ENCODE measurements at places on chromosomes 4 and X.
A peak's percentile ranks its signal among the peaks of the same experiment; 100 is the strongest.

DNA sequence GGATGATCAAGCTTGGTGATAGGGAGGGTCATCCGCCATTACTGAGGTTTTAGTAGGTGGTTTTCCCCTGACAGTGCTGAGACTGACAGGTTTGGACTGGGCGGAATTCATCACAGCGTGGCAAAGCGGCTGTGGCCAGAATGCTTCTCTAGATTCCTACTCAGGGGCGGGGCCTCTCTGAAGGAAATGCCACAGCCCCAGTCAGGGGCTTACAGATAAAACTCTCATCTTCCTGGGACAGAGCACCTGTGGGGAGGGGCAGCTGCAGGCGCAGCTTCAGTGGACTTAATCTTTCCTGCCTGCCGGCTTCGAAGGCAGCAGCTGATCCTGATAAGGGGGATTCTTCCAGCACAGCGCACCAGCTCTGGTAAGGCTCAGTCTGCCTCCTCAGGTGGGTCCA is 316.7 kb downstream of the RPA4 start:
- no peaks in the 10 kb centered on the region for H3K4me1 ChIP-seq
- no peaks in the 10 kb centered on the region for H3K36me3 ChIP-seq
- H3K27me3 ChIP-seq = no peaks in the 10 kb centered on the region

GRCh38 chr4:169315530-169316343 is 45.0 kb upstream of the SH3RF1 start:
- H3K4me1 ChIP-seq = no peaks in the 10 kb centered on the region
- no peaks in the 10 kb centered on the region for H3K27me3 ChIP-seq
- no peak overlapping the region for H3K4me3 ChIP-seq
- H3K36me3 ChIP-seq = no peaks in the 10 kb centered on the region
- peak; percentile 64 for DNase-seq

GRCh38 chrX:10358958-10359357 is 202.2 kb downstream of the CLCN4 start:
- DNase-seq = no peak
- H3K4me1 ChIP-seq = no peaks in the 10 kb centered on the region
- H3K4me3 ChIP-seq = no peak overlapping the region
- no peak overlapping the region for H3K27ac ChIP-seq

- H3K4me1 ChIP-seq = peaks cover 2% of the 10 kb centered on the region
- peak; percentile 13 for DNase-seq
- no peak overlapping the region for H3K27ac ChIP-seq
- no peaks in the 10 kb centered on the region for H3K36me3 ChIP-seq
- peaks cover 13% of the 10 kb centered on the region for H3K27me3 ChIP-seq
- no peak overlapping the region for H3K4me3 ChIP-seq
These were observed 1.3 kb upstream of the TET2 start for GRCh38 chr4:105145156-105145902.

GRCh38 chr4:5927747-5928146 is 34.9 kb upstream of the CRMP1 start:
- H3K27ac ChIP-seq = no peak overlapping the region
- no peaks in the 10 kb centered on the region for H3K4me1 ChIP-seq
- no peaks in the 10 kb centered on the region for H3K36me3 ChIP-seq
- H3K27me3 ChIP-seq = no peaks in the 10 kb centered on the region
- no peak overlapping the region for H3K4me3 ChIP-seq

DNA sequence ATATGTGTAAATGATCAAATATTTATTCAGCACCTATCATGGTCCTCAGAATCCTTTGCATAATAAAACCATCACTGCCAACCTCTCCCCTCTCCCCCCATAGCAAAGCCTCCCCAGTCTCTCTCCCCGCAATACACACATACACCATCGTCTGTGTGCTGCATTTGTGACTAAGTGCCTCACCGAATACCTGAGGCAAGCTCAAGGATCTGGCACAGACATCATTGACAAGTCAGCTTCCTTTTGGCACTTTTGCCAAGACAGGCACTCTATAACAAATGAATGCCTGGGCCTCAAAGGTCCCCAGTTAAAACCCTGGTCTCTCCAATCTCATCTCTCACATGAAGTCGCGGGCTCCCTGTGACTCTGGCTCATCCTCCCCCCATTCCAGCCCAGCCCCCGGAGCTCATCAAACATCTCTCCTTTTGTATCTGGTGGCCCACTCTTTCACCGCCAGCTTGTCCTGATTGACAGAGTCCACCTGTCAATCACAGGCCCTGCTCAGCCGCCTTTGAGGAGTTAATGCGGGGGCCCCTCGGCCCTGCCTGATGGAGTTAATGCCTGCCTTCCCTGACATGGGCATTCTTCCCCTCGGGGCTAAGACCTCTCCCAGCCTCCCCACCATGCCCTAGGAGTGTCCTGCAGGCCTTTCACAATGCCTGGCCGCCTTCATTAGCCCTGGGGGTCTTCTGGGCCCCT is 135.8 kb upstream of the ATP6AP2 start:
- H3K36me3 ChIP-seq = no peaks in the 10 kb centered on the region

DNA sequence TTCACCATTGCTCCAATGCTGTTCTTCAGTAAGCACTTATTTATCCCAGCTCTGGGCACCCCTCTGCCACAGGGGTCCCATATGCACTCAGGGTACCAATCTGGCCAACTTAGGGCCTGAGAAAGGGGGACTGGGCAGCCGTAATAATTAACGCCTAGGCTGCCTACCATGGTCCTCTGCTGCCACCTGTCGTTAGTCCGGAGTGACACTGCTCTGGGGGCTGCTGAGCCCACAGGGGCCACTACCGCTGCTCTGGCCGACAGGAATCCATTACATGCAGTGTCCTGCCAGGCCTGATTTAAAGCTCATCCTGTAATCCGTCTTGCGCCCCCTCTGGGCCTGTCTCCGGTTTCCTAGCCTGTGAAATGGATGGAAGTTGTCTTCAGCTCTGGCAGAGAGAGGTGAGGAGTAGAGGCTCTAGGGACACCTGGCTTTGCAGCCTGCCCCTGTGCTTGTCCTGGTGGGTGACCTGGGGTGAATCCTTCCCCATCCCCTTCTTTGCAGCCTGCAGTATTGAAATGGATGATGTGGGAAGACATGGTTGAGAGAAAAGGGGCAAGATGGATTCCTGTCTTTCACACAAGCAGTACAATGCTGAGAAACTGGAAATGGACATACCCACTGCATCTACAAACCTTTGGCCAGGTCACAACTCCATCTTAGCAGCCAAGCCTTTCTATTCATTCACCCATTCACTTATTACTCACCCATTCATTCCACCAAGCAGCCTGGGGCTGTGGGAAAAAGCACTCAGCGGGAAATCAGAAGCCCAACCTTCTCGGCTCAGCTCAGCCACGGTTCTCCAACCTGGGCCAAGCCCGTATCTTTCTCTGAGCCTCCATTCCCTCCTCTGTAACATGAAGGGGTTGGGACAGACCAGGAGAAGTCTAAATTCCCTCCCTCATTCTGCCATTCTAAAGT is 116.3 kb upstream of the NALF2 start:
- no peak overlapping the region for H3K27ac ChIP-seq
- no peaks in the 10 kb centered on the region for H3K36me3 ChIP-seq
- no peaks in the 10 kb centered on the region for H3K27me3 ChIP-seq
- DNase-seq = peak; percentile 93
- no peak overlapping the region for H3K4me3 ChIP-seq
- no peaks in the 10 kb centered on the region for H3K4me1 ChIP-seq

- H3K27ac ChIP-seq = no peak overlapping the region
- no peaks in the 10 kb centered on the region for H3K36me3 ChIP-seq
- no peak overlapping the region for H3K4me3 ChIP-seq
These were observed 1086.2 kb downstream of the STIM2 start for GRCh38 chr4:27946799-27947198.

- no peaks in the 10 kb centered on the region for H3K4me1 ChIP-seq
- no peak overlapping the region for H3K27ac ChIP-seq
- no peaks in the 10 kb centered on the region for H3K36me3 ChIP-seq
- no peaks in the 10 kb centered on the region for H3K27me3 ChIP-seq
These were observed 180.9 kb downstream of the RASL11B start for GRCh38 chr4:53043055-53043454.

GRCh38 chr4:81839347-81840042 is 367.8 kb upstream of the RASGEF1B start:
- H3K4me1 ChIP-seq = no peaks in the 10 kb centered on the region
- no peak for DNase-seq
- H3K27ac ChIP-seq = no peak overlapping the region
- no peak overlapping the region for H3K4me3 ChIP-seq

DNA sequence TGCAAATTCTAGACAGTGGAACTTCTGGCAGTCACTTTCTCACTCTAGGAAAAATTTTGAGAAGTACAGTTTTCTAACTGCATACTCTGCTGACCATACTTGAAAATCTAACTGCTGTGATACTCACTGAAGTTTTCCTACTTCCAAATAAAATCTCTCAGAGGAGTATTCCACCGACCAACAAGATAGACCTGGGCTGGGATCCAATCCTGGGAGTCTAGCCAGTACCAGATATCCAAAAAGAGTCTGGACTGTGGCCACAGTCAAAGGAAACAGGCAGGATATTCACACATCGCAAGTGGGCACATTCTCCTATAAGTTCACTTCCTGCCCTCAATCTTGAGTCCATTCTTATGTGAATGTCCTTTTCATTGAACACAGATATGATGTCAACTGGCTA is 1138.7 kb upstream of the PCDH7 start:
- no peaks in the 10 kb centered on the region for H3K27me3 ChIP-seq
- no peaks in the 10 kb centered on the region for H3K4me1 ChIP-seq
- H3K36me3 ChIP-seq = no peaks in the 10 kb centered on the region
- H3K4me3 ChIP-seq = no peak overlapping the region

DNA sequence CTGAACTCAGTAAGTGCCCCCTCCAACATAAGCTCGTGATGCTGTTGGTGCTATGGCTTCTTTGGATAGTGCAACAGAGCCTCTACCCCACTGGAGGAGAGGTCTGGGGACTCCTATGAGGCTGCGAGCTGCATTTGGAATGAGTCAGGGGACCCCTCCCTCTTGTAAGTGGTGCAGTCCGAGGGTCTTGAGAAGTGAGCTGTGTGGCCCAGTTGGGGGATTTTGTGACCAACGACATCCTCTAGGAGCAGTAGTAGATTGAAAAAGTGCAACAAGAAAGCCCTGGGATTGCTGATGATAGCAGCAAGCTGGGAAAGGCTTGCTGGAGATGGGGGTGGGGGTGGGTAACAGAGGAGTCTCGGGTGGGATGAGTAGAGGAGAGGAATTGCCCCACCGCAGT is 3.1 kb downstream of the FRMPD3 start:
- no peaks in the 10 kb centered on the region for H3K36me3 ChIP-seq
- no peak overlapping the region for H3K4me3 ChIP-seq
- peaks cover 7% of the 10 kb centered on the region for H3K27me3 ChIP-seq
- no peak for DNase-seq

DNA sequence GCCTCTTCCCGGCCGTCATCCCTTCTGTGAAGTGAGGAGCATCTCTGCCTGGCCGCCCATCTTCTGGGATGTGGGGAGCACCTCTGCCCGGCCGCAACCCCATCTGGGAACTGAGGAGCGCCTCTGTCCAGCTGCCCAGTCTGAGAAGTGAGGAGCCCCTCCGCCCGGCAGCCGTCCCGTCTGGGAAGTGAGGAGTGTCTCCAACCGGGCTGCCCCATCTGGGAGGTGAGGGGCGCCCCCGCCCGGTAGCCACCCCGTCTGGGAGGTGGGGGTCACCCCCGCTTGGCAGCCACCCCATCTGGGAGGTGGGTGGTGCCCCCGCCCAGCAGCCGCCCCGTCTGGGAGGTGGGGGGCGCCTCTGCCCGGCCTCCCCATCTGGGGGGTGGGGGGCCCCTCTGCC is 142.3 kb downstream of the LAS1L start:
- H3K27ac ChIP-seq = no peak overlapping the region
- DNase-seq = no peak
- no peaks in the 10 kb centered on the region for H3K36me3 ChIP-seq
- H3K27me3 ChIP-seq = no peaks in the 10 kb centered on the region
- no peak overlapping the region for H3K4me3 ChIP-seq
- H3K4me1 ChIP-seq = no peaks in the 10 kb centered on the region

- H3K27ac ChIP-seq = no peak overlapping the region
- H3K4me1 ChIP-seq = no peaks in the 10 kb centered on the region
- H3K36me3 ChIP-seq = no peaks in the 10 kb centered on the region
- no peak overlapping the region for H3K4me3 ChIP-seq
- no peak for DNase-seq
These were observed 153.3 kb downstream of the TMEM164 start for GRCh38 chrX:110156167-110156754.

DNA sequence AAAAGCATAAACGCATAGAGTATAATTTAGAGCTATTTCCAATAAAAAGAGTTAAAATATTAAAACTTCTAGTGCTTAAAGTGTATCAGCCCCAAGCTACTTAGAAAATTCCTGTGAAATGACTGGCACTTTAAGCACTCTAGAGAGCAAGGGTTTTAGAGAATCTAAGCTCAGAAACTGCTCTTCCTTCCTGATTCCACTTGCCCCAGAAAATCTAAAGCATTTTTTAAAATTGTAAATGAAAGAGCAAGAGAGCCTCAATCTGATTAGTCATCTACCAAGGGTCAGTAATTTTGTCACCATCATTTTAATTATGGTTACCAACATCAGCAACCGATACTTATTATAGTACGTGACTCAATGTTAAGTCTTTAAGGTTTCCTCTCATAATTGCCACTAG is 25.0 kb downstream of the CTPS2 start:
- H3K27me3 ChIP-seq = no peaks in the 10 kb centered on the region
- no peak overlapping the region for H3K4me3 ChIP-seq
- peaks cover 1% of the 10 kb centered on the region for H3K36me3 ChIP-seq

- peak; percentile 23 for DNase-seq
- no peak overlapping the region for H3K27ac ChIP-seq
- no peaks in the 10 kb centered on the region for H3K27me3 ChIP-seq
- no peak overlapping the region for H3K4me3 ChIP-seq
These were observed 56.9 kb downstream of the KDR start for GRCh38 chr4:55068522-55068921.

GRCh38 chrX:111615227-111615626 is 65.7 kb upstream of the ALG13 start:
- no peak for DNase-seq
- H3K4me1 ChIP-seq = no peaks in the 10 kb centered on the region

DNA sequence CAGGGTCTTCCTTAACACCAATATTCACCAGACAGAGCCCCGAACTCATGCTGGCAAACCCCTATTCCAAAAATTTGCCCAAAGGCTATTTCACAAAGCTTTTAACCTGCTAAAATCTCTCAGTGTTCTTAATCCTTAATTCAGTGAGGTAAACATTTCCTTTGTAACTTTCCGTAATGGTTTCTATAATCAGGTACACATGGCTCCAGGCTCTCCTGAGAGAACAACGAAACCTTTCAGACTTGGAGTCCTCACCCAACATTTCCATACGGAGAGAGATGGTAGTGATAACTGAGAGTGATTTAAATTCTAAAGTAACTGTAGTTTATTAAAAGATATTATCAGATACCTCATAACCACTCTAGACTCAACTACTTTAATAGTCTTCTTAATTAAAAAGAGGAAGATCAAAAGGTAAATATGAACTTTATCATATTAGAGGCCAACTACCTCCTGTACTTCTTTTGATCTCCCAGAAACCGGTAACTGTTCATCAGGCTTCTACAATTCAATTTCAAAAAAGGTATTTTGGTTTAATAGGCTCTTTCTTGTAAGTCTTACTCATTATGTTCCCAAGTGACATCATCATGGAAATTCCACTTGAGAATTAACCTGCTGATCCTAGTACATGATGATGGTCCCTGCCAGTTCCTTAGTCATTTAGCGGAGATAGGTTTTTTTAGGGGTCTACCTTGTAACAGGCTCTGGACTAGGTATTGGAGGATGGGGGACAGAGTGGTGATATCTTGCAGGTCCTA is 91.4 kb upstream of the UCP1 start:
- DNase-seq = no peak
- no peaks in the 10 kb centered on the region for H3K27me3 ChIP-seq
- no peaks in the 10 kb centered on the region for H3K4me1 ChIP-seq

- no peaks in the 10 kb centered on the region for H3K27me3 ChIP-seq
- DNase-seq = peak; percentile 59
- H3K4me3 ChIP-seq = no peak overlapping the region
These were observed 97.4 kb downstream of the SHOX start for GRCh38 chrX:727738-728621.

GRCh38 chrX:39814391-39814790 is 283.4 kb downstream of the BCOR start:
- no peak for DNase-seq
- H3K27me3 ChIP-seq = no peaks in the 10 kb centered on the region
- H3K4me3 ChIP-seq = no peak overlapping the region
- H3K4me1 ChIP-seq = peaks cover 14% of the 10 kb centered on the region
- H3K27ac ChIP-seq = no peak overlapping the region

Data from mesendoderm (in vitro differentiated cells).